ENCODE measurements at places on chromosomes 16 and 17. TPM values are rescaled to one million over a fixed set of nuclear protein-coding genes. Genes with fewer than 3 reads are reported as not detected.

The CLEC10A gene
- not detected for total RNA-seq

The CALB2 gene
- total RNA-seq = 6.3 TPM

The CX3CL1 gene
- total RNA-seq = 0.07 TPM

The DYNLRB2 gene
- 0.27 TPM for total RNA-seq

The AOC2 gene
- total RNA-seq = 2.3 TPM

The PLEKHM1 gene
- total RNA-seq = 20.2 TPM

The CD2BP2 gene
- 68.7 TPM for total RNA-seq

The NPIPB9 gene
- total RNA-seq = 1.8 TPM

The ZMYND15 gene
- total RNA-seq = 0.35 TPM

The TSPAN10 gene
- total RNA-seq = 4.0 TPM

The MT1G gene
- not detected for total RNA-seq

The CLDN9 gene
- total RNA-seq = 0.43 TPM

The GPR142 gene
- total RNA-seq = not detected

The DHX38 gene
- 52.6 TPM for total RNA-seq

The CCL7 gene
- 0.27 TPM for total RNA-seq

The NPIPA1 gene
- 28.2 TPM for total RNA-seq

The LPO gene
- total RNA-seq = 0.06 TPM

The KRT15 gene
- 2.3 TPM for total RNA-seq

The CCL1 gene
- not detected for total RNA-seq

The SULT1A2 gene
- total RNA-seq = not detected

The IGSF6 gene
- not detected for total RNA-seq

The KRT40 gene
- total RNA-seq = not detected

The NPB gene
- 0.57 TPM for total RNA-seq

The PLEKHG4 gene
- 10.1 TPM for total RNA-seq

The GHDC gene
- total RNA-seq = 19.9 TPM

The RNF157 gene
- total RNA-seq = 12.6 TPM

The KRT32 gene
- total RNA-seq = not detected

The NPTX1 gene
- 112 TPM for total RNA-seq

The SNAI3 gene
- total RNA-seq = 0.18 TPM

The RNF43 gene
- 0.34 TPM for total RNA-seq

The TLCD3A gene
- 55.7 TPM for total RNA-seq

The SLC2A4 gene
- total RNA-seq = 0.69 TPM

The PTX4 gene
- not detected for total RNA-seq

The GAST gene
- 0.50 TPM for total RNA-seq

The MPV17L gene
- 5.7 TPM for total RNA-seq

The TBX21 gene
- total RNA-seq = 0.06 TPM

The HSPB9 gene
- not detected for total RNA-seq

The ZNF764 gene
- total RNA-seq = 6.2 TPM

The ADAD2 gene
- total RNA-seq = not detected

The EIF5A gene
- total RNA-seq = 1,536 TPM

The SP6 gene
- 7.0 TPM for total RNA-seq

The CLDN6 gene
- total RNA-seq = 0.14 TPM

The SPEM1 gene
- total RNA-seq = not detected

The PEMT gene
- 62.2 TPM for total RNA-seq

The GCGR gene
- total RNA-seq = 0.08 TPM

The RRAD gene
- 67.8 TPM for total RNA-seq
